ENCODE measurements at places on chromosomes 5 and 9.

DNA sequence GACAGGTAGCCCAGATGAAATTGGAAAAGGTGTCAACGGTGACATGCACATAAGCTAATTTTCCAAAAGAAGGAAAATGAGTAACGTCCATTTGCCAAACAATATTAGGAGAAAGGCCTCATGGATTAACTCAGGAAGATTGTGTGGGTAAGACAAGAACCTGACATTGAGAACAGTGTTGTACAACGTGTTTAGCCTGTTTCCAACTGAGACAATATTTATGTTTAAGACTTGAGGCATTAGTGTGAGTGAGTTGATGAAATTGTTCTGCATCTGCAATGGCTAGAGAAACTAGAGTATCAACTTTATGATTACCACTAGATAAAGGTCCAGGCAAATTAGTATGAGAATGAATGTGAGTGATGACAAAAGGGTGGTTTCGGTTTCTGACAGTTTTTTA is 191.3 kb upstream of the RAI14 start:
- DNase-seq, result no peak

DNA sequence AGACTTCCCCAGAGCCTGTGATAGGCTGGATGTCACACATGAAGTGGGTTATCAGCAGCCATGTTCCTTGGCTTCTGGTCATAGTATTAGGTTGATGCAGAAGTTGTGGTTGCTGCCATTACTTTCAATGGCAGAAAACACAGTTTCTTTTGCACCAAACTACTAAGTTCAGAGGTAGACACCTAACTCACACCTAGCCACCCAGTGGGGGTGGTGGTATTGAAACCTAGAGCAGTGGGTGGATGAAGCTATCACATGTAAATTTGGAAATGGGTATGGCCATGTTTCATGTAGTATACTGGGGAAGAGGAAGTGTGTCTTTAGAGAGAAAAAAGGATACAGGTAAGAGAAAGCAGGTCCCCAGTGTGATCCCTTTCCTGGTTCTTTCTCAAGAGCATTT is 347.9 kb upstream of the SEMA6A start:
- no peak for DNase-seq

DNA sequence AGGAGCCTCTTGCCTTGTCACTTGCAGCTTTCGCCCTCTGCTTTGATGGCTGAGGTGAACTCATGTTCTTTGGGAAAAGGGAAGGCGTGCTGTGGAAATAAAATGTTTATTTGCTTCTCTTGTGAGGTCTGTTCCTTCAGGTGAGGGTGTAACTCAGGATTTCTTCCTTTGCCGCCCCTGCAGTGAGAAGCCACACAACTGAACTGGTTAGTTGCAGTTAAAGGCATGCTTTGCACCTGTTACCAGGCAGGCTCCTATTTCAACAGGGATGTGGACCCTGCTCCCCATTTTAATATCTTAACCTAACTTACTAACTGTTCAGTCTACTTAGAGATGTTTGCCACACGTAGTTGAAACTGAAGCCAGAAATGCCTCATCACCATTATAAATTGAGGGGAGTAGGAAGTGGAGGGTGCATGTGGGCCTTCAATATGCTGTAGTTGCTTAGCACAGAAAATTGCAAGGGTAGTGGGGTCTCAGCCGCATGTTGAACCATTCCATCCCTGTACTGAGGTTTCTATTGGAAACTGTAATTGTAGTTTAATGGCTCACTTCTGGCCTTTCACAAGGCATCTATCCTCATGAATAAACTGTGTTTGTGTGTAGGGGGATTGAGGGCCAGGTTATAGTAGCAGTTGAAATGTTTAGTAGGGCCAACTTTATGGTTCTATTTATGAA is 7.9 kb downstream of the RACK1 start:
- DNase-seq, result no peak

DNA sequence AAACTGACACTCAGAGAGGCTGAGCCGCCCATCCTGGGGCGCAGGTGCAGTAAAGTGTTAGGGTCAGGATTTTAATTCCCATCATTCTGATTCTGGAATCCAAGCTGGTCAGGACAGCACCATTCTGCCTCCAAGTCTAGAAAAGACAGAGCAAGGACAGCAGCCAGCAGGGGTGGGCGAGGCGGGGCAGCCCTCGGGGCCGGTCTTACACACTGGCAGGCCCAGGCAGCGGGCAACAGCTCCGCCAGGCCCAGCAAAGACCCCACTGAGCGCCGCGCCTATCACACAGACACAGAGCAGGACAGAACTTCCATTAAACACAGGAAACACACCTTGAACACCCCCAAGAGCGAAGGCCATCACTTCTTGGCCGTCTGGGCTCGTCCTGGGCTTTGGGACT is 66.5 kb upstream of the RXRA start:
- no peak for DNase-seq

- no peak for DNase-seq
Observed at GRCh38 chr9:126687930-126688461, 74.3 kb downstream of the LMX1B start.

GRCh38 chr5:76546497-76547102 is 76.6 kb downstream of the F2RL2 start:
- no peak for DNase-seq

DNA sequence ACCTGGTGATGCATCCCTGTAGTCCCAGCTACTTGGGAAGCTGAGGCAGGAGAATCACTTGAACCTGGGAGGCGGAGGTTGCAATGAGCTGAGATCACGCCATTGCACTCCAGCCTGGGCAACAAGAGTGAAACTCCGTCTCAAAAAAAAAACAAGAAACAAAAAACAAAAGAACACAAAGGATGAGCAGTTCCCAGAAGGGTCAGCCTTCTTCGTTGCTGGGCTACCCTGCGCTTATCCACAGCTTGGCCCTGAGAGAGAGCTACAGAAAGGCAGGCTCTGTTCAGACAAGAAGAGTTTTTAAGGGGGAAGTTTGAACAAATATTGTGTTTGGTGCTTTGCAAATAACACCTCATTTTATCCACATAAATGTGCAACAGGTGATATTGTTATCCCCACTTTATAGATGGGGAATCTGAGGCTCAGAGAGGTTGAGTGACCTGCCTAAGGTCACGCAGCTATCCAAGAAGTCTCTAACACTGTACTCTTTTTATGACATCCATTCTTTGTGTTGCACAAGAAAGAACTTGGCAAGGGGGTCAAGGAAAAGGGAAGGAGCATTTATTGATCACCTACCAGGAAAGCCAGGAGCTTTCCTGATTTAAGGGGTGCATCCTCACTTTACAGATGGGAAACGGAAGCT is 63.7 kb upstream of the NEURL1B start:
- DNase-seq, result no peak

DNA sequence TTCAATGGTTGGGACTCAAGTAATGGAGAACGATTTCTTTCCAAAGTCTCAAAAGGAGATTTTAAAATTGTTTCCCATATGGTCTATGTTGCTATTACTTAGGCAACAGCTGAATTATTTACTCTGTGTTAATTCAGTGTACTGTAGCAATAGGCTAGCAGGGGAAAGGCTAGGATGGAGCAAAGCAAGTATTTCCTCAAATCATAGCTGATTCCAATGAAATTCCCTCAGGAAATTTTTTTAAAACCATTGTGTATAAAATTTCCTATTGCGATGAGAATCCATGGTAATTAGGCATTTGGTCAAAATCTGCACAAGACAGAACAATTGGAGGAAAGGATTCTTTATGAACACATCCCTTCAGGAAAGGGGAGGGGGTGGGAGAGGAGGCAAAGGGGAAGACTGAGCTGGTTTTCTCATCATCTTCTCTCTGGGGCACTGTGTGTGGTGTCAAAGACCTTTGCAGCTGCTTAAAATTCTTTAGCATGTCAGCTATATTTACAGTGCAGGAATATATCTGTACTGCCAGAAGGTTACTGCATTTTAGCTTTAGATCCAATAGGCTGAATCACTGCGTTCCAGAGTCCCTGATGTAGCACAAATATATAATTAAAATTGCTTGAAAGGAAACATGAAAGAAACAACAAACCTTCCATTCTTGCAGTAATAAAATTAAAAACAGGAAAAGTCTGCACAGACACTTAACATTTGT is 95.3 kb downstream of the ZNF608 start:
- DNase-seq, result peak; percentile 72

DNA sequence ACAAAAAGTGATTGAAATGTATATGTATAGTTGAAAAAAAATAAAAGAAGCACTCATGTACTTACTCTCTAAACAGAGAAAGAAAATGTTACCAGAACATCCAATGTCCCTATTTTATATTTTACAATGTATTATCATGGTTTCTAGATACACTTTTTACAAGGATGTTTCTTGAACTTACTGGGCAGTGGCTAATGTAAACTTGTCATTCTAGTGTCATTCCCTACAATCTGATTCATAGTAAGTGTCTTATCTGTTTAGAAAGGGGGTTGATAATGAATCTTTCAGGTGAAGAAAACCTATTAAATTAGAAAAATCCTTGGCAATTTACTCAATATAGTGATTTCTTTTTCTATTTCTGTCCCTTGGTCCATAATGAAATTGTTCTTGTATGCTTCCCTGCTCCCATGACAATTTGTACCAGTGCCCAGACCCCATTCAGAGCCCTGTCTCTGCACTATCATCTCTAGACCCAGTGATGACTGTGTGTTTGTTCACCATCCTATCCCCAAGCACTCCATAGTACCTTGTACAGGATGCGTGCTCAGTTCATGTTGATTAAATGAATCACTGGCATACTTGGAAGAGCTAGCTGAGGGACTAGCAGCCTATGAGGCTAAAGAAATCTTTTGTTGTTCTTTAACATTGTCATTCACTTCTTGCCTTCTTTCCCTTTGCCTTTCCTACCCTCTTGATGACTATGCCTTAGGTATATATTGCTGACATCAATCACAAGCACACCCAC is 101.2 kb downstream of the HMHB1 start:
- peak; percentile 90 for DNase-seq

- no peak for DNase-seq
Observed at GRCh38 chr5:146710348-146710747, 168.2 kb downstream of the PPP2R2B start.

- peak; percentile 69 for DNase-seq
Observed at GRCh38 chr5:181203093-181203711, 1.8 kb downstream of the TRIM7 start.

Measured in fibroblast of mammary gland (primary cell).